ENCODE measurements at places on chromosomes 2 and 18.

- DNase-seq, result no peak
Measured at GRCh38 chr18:50466634-50467033, 91.8 kb downstream of the SKA1 start.

- no peak for DNase-seq
Measured at GRCh38 chr2:101124643-101125366, 26.4 kb downstream of the TBC1D8 start.

- no peak for DNase-seq
Measured at GRCh38 chr2:234840336-234840735, 111.5 kb upstream of the SH3BP4 start.

DNA sequence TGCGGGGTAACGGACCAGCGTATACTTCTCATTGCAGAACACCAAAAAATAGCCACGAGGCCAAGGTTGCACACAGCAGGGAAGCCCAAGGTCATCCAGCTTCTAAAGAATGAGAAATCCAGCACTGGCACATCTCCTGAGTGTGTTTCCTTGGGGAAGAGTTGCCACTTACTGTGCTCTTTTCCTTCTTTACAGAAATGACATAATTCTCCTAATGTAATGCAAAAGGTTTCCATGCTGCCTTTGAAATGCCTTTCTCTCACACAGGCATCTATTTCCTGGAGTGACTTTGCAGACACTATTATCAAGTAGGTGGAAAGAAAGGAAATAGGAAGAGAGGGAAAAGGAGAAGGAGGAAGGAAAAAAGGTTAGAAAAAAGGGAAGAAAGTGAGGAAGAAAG lies 862.1 kb upstream of the CELF4 start:
- no peak for DNase-seq

DNA sequence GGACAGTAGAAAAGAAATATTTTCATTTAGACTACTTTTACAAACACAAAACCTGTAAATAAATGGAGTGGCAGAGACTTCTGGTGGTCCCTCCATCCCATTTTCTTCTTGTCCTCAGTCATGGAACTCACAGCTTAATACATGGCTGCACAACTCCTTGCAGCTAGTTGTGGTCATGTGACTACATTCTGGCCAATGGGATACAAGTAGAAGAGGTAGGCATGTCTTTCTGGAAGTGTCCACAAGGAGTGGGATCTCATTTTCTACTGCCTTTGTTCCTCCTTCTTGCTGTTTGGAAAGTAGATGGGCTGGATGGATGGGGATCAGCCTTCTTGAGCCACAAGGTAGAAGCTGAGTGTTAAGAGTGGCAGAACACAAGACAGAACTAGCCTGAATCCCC lies 555.8 kb downstream of the SATB2 start:
- DNase-seq, result no peak

Data from stimulated activated naive CD8-positive, alpha-beta T cell treated with anti-CD3 and anti-CD28 coated beads, Interleukin-15, amount 100 ng/mL, for 72 hours (primary cell).